Activated effector memory CD4-positive, alpha-beta T cell treated with Interleukin-2 at 50 U/mL for 16 hours (primary cell): ENCODE measurements at places on chromosomes 1 and 21.

DNA sequence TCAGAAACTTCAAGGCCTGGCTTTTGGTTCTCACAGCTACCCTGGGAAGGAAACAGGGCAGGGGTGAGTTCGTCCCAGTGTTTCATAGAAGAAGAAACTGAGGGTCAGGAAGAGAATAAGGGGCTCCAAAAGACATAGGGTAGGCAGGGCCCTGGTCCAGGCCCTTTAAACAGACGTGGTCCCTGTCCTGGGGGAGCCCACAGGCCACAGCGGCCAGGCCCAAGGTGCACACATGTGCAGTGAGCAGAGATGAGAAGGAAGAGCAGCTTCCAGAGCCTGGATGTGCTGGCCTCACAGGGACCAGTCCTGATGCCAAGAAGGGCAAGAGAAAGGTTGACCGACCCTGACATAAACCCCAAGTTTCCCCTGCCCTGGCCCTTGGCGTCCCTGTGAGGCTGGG is 295.4 kb upstream of the VAMP3 start:
- no peak for DNase-seq

DNA sequence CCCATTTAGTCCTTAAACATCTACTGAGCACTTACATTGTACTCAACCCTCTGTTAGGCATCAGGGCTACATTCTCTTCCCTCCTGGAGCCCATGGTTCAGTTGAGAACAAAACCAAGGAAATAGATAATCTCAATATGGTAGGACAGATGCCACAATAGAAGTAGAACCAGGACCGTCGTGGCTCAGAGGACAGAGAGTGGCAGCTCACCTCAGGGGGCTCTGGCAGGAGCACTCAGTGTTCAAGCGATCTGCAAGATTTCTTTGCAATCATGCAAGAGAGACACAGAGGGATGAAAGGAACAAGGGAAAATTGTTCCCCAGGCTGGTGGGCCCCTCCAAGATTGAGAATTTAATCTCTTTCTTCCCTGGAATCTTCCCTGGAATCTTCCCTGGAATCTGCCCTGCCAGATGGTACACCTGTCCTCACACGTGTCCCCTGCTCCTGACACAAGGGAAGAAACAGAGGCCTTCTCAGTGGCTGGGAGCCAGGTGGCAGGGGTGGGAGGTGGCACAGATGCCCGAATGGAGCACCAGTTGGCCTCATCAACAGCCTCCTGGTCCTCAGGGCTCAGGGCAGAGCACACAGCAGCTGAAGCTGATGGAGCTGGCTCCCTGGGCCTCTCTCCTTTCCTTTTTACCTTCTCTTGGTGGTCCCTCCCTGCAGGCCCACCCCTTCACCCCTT is 135.4 kb downstream of the PLXNA2 start:
- no peak for DNase-seq

- DNase-seq, result no peak
Observed at GRCh38 chr1:42343049-42343448, 8.0 kb upstream of the FOXJ3 start.

DNA sequence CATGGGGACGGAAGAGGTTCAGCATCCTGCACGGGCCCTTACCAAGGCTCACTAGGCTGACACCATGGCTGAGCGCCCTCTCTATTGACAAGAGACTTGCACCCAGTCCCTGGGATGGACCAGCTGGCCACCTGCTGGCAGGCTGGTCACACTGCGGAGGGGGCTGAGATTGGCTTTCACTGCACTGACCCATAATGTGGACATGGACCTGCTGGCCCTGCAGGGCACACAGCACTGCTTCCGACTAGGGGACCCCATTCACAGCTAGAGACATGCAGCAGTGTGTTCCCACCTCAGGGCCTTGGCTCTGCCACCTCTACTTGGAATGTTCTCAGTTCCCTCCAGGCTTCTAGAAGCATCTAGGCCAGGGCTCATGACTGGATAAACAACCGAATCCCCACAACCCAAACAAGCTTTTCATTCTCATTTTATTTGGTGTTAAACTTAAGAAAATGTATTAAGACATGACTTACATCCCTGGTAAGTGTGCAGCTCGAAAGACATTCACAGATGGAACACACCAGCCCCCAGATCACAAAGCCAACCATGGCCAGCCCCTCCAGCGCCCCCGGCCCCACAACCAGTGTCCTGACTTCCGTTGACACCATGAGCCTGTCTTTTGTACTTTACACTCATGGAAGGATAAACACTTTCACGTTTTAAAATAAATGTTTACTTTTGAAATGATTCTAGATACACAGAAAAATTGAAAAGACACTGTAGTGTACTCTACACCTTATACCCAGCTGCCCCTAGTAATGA is 9.3 kb upstream of the SRARP start:
- DNase-seq, result peak; percentile 25

DNA sequence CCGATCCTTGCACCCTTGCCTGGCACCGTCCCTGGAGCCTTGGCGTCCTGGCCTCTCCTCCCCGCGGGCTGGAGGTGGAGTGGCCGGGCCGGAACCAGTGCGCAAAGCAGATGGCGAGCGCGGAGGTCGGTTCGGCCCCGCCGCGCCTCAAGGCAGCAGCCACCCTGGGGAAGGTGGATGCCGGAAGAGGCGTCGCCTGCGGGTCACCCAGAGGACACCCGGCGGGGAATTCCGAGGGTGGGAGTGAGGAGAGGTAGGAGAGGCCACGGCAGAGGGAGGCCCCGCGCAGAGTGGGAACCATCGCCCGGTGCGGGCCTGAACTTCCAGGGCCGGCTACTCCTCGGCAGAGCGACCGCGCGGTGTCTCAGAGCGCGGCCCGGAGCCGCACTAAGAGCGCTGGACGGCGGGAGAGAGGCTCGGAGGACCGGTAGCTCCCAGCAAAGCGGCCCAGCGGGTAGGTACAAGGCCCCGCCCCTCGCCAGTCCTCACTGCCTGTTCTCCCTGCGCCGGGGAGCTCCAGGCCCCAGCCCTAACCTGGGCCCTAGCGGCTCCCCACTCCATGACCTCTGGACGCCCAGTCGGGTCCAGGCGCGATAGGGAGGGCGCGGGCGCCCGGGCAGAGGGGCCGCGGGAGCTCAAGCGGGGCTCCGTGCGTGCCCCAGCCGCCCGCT is at the start of gene RNF207:
TSS of gene RNF207 (plus strand) at position 271 of the 671 bp plus-strand sequence. CDS start 417 bp downstream, outside the sequence.
- DNase-seq, result peak; percentile 43

DNA sequence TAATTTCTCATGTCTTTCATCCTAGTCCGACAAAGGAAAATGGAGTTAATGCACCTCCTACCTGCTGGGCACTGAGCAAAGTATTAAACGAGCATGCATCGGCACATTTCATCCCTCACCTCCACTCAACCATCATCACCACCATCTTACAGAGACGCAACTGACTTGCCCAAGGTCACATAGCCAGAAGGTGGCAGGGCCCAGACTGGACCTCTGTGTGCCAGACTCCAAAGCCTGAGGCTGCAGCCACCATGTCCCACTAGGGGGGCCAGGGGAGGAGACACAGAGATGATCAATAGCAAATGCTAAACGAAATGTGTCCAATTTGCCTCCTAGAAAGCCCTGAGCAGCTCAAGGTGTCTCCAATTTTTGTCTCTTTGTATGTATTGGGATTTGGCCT is 163.7 kb upstream of the EDN2 start:
- no peak for DNase-seq

DNA sequence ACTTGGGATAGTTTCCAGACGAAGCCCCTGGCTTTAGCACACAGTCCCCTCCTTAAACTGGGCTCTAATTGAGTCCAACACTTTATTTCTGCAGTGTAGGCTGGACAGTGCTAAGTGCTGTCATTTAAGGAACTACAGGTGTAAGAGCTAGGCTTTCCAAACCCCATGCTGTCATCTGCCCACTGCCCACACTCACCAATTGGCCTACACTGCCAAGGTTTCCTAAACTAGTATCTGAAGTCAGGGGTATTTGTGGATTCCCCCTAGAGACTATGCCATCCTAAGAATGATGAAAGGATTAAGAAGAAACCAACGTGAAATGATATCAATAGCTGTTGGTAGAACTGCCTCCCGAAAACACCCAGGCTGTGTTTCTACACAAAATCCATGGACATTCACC is 160.9 kb downstream of the TBX15 start:
- no peak for DNase-seq

GRCh38 chr1:232553809-232554208 is 76.1 kb downstream of the SIPA1L2 start:
- no peak for DNase-seq

GRCh38 chr21:43825936-43826622 is 36.7 kb downstream of the RRP1 start:
- DNase-seq, result no peak

DNA sequence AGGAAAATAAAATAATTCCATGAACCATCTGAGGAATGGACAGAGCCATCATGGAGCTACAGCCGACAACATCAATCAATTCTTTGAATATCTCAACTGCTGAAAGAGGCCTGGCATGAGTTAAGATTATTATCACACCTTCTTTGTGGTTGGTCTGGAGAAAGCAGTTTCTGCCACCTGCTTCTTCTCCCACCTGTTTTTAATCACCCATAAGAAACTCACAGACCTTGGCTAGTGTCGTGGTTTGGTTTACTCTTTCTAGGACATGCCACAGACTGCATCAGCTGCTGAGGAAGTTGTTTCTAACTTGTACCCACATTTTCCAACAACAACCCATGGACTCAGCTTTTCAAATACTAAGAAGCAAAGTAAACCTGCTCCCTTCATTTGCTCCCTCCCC is 65.6 kb downstream of the NTPCR start:
- no peak for DNase-seq

DNA sequence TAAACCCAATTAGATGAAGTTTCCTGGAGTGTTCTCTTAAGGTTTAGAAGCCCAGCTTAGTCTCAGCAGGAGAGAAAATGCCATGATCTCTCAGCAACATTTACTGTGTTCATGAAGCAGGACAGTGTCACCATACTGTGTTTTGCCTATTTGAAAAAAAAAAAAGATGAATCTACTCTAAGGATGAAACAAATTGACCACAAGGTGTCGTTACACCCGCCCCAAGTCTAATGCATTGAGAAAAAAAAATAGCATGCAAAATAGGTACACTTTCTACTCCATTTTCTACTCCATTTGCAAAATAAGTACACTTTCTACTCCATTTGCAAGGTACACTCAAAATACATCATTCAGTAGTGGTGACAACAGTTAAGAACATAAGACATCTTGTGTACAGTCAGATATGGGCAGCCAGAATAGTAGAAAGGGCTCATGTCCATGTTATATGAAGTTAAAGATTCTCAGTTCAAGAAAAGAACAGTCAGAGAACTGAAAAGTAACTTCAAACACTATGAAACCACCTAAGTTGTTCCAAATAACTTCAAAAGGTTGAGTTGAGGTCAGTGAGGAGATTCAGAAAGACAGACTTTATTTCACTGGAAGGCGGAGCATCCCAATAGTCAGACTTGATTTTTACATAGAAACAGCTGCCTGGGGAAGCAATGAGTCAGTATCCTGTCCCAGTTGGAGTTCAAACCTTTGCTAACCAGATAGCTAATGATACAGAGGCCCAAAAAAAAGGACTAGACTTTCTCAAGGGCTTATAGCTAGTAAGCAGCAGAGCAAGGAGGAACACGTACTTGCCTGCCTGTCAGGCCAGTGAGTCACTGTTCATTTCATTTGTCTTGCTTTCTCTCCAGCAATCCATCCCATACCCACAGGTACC is 13.3 kb downstream of the PLPPR5 start:
- DNase-seq, result no peak

DNA sequence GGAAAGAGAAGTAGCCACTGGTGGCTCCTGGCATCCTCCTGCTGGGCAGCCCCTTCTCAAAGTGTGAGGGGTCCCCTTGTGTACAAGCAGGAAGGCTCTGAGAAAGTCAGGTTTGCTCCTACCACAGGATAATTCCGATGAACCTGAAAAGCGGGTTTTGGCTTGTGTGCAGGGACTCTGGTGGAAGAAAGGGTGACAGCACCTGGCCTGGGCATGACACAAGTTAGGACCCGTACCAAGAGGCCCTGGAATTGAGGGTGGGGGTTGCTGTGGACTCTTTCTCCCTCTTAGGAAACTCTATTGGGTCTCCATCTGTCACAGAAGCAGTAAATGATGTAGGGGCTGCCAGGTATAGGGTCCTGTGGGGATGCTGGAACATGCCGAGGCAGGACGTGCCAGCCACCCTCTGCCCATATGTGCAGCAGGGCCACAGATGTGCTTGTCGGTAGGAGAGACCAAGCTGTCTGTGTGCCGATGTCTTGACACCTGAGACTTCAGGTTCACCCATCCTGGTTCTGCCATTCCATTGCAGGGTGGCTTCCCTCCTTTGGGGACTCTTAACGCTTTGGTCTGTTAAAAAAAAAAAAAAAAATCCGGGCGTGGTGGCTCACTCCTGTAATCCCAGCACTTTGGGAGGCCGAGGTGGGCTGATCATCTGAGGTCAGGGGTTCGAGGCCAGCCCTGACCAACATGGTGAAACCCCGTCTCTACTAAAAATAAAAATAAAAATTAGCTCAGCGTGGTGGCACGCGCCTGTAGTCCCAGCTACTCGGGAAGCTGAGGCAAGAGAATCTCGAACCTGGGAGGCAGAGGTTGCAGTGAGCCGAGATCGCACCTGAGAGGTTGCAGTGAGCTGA is 9.8 kb downstream of the C1orf35 start:
- no peak for DNase-seq

- no peak for DNase-seq
Observed at GRCh38 chr1:171807556-171807955, 26.1 kb downstream of the METTL13 start.

GRCh38 chr1:56222914-56223540 is 356.3 kb downstream of the PLPP3 start:
- DNase-seq, result no peak

DNA sequence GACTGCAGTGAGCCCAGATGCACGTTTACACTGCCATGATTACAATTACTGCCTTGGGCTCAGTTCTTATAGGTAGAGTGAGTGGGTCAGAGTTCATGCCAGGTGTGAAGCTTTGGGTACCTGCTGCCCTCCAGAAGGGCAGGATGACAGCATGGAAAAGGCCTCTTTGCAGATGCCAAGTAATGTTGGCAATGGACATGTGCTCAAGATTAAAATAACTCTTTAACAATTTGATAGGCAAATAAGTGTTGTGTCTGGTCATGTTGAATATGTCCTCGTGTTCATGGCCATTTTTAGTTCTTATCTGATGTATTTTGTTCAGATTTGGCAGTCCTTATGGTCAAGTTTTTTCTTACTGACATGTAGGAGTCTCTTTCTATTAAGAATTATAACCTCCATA is 34.8 kb downstream of the S100B start:
- no peak for DNase-seq

DNA sequence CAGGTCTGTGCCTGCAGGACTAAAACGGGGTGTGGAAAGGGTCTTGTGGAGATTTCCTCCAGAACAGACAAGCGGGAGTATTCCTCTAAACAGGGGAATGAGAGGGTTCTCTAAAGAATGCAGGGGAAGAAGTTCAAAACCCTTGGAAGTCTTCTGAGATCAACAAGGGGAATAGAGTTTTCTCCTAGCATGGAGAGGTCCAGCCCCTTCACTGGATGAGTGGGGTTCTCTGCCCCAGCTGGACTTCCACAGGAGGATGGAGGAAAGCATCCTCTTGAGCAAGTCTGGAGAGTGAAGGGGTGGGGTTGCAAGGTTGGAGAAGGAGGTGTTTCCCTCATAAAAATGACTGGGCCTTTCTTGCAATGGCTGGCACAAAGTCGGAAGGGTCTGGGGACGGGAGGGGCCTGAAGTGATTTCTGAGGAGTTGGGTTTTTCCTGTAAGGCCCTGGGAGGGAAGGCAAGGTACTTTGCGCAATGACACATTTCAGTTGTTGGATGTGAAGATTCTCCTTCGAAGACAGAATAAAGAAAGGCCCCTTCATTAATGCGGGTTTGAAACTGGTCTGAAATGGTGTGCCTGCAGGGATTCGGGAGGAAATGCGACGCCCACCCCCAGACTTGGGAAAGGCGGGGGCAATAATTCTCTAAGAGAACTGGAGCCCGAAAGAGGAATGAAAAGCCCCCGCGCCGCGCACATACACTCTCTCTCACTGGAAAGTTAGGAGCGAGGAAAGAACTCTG is 884 bp downstream of the SPATA6 start:
- no peak for DNase-seq

GRCh38 chr1:110690709-110691365 is 16.1 kb upstream of the KCNA3 start:
- no peak for DNase-seq
